ENCODE measurements at places on chromosomes 11 and 22.

DNA sequence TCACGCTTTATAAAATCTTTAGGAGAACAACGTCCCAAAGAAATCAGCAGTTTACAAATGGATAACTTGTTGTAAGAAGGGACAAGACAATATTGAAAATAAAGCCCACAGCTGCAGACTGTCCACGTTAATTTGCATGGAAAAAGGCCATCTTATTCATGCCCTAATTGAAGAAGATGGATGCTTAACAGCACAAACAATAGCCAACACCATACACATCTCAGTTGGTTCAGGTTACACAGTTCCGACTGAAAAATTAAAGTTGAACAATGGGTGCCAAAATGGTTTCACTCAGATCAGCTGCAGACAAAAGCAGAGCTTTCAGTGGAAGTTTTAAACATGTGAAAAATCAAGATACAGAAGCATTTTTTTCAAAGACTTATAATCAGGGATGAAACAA is 314.2 kb downstream of the RAB38 start:
- no peak for DNase-seq

- peak; percentile 32 for DNase-seq
Measured at GRCh38 chr11:131370090-131370751, at the start of gene NTM. Gene NTM (plus strand): TSS chr11:131370615.

DNA sequence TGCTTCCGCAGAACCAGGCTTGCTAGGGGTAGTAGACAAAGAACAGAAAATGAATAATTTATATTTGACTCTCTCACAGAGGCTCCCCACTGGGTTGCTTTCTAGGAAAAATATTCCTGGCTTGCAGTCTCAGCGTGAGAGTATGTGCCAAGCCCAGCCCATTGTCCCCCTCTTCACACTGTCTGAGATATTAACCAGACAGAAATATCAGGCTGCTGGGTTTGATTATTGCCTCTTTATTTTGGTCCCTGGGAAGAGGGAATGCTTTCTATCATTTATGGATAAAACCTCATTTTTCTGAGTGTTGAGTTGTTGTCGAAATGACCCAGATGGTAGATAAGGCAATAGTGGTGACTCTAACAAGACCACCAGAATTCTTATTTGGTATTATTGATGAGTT is 367.9 kb downstream of the METTL15 start:
- no peak for DNase-seq

GRCh38 chr11:6618117-6619003 is 862 bp downstream of the TPP1 start:
- DNase-seq: peak; percentile 87

- no peak for DNase-seq
Measured at GRCh38 chr11:116412118-116412889, 360.5 kb downstream of the BUD13 start.

DNA sequence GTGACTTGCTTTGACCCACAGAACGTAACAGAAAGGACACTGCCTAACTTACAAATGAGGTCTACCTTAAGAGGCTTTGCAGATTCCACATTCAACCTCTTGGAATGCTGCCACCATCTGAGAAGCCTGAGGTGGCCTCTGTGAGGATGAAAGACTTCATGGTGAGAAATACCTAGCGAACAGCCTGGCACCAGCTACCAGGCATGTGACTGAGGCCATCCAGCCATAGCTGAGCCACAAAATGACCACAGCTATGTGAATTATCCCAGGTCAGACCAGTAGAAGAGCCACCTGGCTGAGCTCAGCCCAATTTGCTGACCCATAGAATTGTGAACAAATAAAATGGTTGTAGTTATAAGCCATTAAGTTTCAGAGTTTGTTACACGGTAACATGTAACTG is 37.5 kb downstream of the PPARA start:
- no peak for DNase-seq

Measured in EH (cell line).